ENCODE measurements at places on chromosomes 13 and 19.

GRCh38 chr19:16363133-16363851, 38.7 kb downstream of the KLF2 start:
- no peak for DNase-seq

DNA sequence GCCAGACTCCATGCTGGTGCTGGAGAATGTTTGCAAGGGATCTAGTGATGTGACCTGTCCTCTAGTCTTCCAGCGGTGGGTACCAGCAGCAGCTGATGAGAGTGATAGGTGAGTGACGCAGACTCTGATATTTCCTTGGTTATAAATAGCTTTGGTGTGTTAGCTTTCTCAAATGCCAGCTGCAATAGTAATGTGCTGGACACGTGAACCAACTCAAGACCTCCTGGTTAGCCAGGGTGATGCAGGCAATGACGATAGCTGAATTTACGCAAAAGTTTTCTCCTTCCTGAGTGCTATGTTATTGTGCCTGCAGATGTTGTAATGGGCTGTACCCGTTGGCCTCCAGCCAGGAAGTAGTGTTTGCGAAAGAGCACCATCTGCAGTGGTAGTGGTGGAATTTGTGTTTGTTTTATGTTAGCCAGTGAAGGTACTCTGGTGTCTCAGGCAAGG, 129.5 kb downstream of the CYSLTR2 start:
- peak; percentile 100 for DNase-seq

DNA sequence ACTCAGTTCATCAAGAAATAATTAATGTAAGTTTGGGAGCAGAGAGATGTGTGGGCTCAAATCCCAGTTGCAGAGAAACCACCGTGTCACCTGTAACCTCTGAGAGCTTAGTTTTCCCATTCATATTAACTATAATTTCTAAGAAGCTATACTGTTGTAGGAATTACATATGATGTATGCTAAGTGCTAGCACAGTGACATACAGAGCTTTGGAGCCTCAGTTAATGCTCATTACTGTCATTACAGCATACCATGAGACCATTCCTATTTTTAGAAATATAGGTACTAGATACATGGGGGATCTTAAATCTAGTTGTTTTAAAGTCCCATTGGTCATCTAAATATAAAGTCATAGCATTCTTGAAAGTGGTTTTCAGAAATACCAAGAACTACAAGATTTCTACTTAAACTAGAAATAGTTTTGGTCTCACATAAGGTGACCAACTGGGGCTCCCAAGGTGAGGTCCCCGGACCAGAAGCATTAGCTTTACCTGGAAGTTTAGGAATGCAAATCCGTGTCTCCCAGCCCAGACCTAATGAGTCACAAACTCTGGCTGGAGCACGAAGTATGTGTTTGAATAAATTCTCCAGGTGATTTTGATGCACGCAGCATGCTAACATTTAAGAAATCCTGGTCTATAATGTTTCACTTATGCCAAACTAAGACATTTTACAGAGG, 144.6 kb downstream of the LACC1 start:
- DNase-seq: no peak

DNA sequence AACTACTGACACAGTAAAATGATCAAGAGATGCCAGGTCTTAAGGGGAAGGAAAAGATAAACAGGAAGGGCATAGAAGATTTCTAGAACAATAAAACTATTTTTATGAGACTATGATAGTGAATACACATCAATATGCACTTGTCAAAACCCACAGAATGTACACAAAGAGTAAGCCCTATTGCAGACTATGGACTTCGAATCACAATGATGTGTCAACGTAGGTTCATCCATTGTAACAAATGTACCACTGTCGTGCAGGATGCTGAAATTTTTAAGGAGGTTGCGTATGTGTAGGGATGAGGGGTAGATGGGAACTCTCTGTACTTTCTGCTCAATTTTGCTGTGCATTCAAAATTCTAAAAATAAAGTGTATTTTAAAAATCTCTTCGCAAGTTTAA, 171.9 kb downstream of the KLF12 start:
- DNase-seq: no peak

DNA sequence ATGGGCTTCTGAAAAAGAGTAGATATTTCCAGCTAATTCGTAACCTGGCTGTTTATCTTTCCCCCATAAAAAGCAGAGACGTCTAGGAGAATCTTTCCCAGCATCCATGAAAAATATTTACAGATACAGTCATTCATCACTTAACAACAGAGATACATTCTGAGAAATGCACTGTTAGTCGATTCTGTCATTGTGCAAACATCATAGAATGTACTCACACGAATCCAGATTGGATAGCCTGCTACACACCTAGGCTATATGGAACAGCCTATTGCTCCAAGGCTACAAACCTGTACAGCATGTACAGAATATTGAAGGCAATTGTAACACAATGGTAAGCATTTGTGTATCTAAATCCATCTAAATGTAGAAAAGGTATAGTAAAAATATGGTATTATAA, 530.2 kb upstream of the NBEA start:
- DNase-seq: no peak
